Lung (tissue), 17 donors: ENCODE measurements at places on chromosomes 7 and 10.

GRCh38 chr7:3488829-3489228 lies 187.8 kb downstream of the SDK1 start:
- no peak for DNase-seq

GRCh38 chr7:30139836-30140384 lies 5.1 kb downstream of the MTURN start:
- no peak for DNase-seq

DNA sequence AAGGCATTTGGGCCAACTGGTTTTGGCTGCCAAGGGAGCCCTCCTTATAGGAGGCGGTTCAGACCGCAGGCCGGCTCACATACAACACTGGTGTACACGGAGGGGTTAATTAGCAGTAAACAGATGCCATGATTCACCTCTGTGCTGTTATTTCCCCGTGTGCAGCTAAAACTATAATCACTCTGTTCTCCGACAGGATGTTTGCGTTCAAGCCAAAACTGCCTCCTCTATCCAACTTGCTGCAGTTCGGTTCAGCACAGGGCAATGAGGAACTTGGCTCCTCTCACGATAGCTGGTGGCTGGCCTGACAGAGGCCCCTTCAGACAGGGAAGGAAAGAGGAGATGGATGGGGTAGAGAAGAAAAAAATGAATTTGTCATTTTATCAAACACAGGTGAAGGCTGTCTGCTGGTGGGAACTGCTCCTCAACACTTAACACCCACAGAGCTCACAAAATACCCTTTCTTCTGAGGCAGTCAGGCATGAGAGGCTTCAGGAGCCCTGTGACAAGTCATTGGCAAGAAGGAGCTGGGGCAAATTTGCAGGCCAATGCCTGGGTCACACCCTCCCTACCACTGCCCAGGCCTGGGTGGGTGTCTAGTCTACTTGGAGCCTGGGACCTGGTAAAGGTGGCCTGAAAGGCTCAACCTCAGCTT lies 24.0 kb downstream of the KCNMA1 start:
- no peak for DNase-seq

DNA sequence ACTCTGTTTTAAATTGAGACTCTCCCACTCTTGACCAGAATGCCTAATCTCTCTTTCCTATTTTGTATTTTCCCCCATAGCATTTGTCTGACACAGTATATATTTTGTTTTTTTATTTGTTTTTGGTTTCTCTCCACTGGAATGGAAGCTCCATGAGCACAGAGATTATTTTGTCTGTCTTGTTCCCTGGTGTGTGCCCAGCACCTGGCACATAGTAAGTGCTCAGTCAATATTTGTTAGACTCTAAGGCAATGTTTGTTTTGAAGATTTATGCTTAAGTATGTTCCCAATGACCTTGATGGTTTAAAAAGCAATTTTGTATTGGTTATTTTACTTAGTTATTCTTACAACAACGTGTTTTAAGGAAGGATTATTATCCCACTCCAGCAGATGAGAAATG lies 201.8 kb downstream of the DYNC1I1 start:
- no peak for DNase-seq

DNA sequence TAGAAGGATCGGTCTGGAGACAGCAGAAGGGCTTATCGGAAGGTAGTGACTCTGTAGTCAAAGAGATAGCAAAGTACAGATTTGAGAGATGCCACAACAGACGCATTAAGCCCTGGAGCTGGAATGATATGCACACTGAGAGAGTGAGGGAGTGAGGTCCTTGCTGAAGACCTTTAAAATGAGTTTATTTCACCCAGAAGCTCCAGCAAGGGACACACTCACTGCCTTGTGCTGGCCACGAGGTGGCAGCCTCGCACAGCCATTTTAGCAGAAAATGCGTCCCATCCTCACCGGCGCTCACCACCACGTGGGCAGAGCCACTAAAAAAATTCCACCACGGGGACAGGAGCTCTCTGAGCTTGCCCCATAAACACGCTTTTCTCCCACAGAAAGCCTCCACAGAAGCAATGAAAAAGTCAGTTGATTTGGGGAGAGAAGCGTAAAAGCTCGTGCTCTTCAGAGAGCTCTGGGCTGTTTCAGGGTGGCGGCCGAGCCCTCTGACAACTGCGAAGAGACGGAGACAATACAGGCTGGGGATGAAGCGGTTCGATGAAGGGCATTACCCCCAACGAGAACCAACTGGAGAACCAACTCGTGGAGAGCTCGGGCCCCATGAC lies 163.0 kb upstream of the KLF14 start:
- DNase-seq = peak; percentile 81

DNA sequence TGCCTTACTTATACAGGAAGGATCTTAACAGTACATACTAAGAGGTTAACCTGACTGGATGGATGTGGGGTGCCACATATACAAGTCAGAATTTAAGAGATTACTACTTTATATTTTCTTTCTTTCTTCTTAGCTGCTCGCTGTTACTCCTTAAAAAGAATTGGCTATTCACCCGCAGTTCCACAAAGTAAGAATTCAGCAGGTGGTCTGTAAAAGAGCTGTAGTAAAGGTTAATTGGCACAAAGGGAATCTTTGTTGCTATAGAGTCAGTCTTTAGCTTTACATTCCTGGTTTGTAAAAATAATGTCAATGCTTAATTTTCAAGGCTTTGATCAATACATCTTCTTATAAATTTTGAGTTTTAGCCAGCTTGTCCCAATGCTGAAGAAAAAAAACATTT lies 43.2 kb downstream of the RALA start:
- no peak for DNase-seq

DNA sequence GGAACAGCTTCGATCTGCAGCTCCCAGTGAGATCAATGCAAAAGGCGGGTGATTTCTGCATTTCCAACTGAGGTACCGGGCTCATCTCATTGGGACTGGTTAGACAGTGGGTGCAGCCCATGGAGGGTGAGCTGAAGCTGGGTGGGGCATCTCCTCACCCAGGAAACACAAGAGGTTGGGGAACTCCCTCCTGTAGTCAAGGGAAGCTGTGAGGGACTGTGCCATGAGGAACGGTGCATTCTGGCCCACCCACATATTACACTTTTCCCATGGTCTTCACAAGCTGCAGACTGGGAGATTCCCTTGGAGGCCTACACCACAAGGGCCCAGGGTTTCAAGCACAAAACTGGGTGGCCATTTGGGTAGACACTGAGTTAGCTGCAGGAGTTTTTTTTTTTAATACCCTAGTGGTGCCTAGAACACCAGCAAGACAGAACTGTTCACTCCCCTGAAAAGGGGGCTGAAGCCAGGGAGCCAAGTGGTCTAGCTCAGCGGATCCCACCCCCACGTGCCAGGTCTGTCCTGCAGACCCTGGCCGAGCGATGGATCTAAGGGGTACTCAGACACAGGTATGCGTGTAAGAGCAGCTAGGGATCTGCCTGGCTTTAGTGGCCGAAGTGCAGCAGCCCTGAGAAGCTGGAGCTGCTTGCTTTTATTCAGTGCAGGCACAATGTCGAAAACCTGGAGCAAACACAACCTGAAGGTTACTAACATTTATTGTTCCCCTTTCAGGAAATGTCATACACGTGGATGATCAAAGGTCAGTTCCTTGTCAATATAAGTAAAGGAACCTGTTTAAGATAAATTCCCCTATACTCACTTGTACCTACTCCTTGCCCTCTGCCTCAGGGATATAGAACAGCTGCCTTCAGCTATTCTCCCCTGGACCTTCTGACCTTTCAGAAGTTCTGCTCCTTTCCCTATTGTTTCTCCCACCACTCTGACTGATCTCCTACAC lies 3.1 kb upstream of the SAMD9 start:
- DNase-seq = no peak

DNA sequence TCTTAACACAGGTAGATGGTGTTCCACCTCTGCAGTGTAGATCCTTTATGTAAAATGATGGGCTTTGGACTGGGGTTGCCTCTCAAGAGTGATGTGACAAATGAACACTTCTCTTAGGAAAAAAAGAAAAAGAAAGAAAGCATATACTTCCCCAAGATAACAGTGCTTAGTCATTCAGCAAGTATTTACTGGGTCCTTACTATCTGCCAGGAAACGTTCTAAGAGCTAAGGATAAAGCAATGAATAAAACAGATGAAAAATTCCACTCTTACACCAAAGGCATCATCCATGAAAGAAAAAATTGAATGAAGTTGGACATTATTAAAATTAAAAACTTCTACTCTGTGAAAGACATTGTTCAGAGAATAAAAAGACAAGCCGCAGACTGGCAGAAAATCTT lies 177.3 kb downstream of the C7orf25 start:
- no peak for DNase-seq

GRCh38 chr7:15967121-15967520 lies 280.6 kb upstream of the MEOX2 start:
- DNase-seq = no peak

DNA sequence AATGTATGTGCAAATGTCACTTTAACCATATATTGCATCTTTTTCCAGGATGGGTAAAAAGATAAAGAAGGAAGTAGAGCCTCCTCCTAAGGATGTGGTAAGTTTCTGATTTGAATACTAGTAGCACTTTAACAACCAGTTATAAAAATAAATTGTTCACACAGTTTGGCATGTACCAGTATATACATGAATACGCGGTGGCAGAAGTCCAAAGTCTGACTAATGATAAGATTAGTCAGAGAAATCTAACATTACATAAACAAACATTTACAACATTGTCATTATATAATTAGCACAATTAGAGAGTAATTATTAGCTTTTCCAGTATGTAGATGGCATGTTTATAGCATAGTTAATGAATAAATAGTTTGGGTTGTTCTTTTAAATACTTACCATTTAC lies 4.1 kb downstream of the ARMC3 start:
- DNase-seq = no peak

DNA sequence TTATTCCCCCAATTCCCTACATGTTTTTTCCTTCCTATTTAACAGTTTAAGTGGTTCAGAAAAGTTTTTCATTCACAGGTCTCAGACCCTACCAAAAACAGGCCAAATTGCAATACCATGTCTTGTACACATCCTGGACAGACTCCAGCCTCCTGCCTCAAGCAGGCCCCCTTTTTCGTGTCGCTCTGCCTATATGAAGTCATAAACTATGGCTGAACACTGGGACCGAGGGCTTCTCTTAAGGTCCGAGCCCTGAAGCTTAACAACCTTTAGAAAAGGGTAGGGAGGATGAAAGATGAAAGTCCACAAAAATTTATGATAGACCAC lies 1.4 kb downstream of the FBXW4 start:
- DNase-seq = peak; percentile 67

DNA sequence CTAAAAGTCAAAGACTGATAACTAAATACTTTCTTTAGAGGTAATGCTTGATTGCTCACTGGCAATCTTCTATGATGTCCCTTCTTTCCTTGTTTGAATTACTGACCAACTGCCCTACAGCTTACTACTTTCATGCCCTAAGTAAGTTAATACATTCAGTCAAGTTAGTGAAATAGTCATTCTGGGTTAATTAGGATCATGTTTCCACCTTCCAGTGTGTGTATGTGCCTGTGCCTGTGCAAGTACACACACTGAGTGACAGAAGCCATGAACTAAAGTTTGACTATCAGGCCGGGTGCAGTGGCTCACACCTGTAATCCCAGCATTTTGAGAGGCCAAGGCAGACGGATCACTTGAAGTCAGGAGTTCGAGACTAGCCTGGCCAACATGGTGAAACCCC lies 187.9 kb downstream of the CACNA2D1 start:
- DNase-seq = no peak

DNA sequence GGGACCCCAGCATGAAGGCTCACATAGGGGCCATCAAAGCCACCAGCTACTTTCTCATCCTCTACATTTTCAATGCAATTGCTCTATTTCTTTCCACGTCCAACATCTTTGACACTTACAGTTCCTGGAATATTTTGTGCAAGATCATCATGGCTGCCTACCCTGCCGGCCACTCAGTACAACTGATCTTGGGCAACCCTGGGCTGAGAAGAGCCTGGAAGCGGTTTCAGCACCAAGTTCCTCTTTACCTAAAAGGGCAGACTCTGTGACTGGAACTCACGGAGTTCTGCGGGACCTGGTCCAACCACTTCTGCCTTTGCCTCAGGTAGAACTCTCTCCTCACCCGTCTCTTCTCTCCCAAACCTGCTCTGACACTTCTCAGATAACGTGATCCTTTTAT lies 945 bp downstream of the TAS2R40 start:
- no peak for DNase-seq

- no peak for DNase-seq
Measured at GRCh38 chr10:10776363-10776762, 241.3 kb upstream of the CELF2 start.

GRCh38 chr7:98836811-98837629 lies 32.8 kb downstream of the TMEM130 start:
- DNase-seq = peak; percentile 11

GRCh38 chr10:59805014-59805413 lies 51.8 kb upstream of the MRLN start:
- peak; percentile 21 for DNase-seq

DNA sequence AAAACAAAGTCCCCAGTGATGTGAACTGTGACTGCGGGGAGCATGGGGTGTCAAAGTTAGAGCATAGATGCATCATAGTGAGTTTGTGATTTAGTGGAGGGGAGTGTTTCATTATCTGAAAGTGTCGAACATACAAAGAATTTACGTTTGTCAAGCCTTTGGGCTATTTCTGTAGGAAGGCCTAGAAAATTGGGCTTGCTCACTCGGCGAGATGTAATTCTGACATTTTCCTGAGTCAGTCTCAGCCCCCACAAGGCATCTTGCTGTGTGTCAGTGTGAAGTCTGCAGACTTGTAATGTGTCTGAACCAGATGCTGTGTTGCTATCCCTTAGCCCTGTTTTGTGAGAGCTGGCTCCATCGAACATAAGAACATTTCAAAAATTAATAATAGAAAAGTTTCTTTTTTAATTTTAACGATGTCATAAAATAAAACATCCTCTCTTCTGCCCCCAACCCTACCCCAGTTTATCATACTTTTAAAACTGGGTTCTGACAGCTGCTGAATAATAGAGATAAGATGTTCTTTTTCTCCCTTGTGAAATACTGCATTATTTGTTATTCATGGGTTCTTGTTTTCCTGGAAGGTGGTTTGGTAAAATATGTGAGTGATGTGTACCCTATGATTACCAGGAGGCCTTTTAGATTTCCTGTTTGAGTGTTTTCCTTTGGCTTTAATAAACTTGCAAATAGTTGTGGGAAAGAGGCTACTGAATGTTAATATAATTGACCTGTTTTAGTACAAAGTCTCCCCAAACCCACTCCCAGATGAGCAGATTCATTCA lies 207.4 kb downstream of the GPR158 start:
- DNase-seq = no peak

GRCh38 chr7:149874644-149875028 lies 867 bp downstream of the ATP6V0E2 start:
- DNase-seq = no peak

DNA sequence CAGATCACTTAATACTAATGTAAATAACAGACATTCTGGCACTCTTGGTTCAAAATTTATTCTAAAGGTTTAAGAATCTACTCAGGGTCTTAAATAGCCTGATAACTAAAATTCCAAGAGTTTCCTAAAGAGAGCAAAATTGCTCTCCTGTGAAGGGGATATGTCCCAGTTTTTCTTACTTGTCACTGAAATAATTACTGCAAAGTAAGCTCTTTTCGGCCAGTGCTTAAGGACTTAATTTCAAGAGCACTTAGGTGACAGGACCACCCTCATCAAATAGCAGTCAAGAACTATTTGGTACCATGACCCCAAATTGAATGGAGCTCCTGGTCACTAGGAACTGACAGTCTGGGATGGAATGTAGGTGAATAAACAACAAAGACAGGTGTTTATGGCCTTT lies 1.8 kb upstream of the IMMP2L start:
- no peak for DNase-seq

GRCh38 chr7:73433924-73434700 lies 534 bp downstream of the FZD9 start:
- no peak for DNase-seq
